Activated T-helper 1 cell treated with Interleukin-2 at 50 U/mL for 16 hours (primary cell): ENCODE measurements at places on chromosomes 13 and 19.
A peak's percentile ranks its signal among the peaks of the same experiment; 100 is the strongest.

DNA sequence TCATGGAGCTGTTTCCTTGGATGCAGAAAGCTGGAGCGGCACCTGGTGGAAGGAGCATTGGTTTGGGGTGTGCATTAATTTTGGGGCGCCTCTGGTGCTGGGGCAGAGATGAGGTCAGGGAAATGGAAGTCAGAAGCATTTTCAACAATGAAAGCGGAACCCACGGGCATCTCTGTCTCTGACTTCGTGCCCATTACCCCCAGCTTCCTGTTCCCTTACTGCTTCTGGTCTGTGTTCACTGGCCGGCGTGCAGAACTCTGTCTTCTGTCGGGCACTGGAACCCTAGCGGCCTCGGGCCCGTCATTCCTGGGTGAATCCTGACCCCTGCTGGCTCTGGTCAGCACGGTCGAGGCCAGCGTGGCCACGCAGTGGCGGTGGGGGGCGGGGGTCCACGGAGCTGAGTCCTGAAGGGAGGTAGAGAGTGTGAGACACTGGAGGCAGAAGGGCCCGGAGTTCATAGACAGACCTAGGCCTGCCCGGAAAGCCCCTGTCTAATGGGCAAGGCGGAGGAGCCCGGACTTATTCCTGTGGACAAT lies 7.9 kb upstream of the LINGO3 start:
- DNase-seq: no peak

DNA sequence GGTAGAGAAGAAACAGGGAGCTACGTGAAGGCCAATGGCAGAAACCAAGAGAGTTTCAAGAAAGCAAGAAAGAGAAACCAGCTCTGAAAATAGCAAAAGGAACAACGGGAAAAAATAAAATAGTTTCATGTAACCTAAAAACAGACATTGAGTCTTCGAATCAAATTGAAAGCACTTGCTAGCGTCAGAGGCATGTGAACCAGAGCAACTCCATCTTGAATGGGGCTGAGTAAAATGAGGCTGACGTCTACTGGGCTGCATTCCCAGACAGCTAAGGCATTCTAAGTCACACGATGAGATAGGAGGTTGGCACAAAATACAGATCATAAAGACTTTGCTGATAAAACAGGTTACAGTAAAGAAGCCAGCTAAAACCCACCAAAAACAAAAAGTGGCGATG lies 7.3 kb upstream of the PMIS2 start:
- no peak for DNase-seq

GRCh38 chr13:107376341-107377125 lies 808.6 kb upstream of the ARGLU1 start:
- DNase-seq: no peak

DNA sequence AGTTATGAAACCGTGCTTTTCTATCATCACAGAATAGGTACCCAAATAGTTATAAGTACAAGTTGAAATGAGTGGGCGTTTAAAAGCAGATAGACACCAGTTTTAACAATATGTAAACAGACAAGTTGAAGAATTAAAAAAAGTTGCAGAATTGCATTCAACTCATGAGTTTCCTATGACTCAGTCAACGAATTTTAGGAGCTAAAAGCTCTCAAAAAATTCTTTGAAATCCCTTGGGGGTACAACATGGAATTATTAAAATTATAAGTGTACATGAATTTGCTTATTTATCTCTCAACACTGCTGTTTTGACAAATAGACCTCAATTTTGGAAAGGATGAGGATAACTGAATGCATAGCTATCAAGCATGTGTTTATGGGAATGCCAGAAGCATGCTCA lies 693.4 kb downstream of the PCDH9 start:
- DNase-seq: no peak

- peak; percentile 40 for DNase-seq
These were observed 11.9 kb downstream of the LTBP4 start for GRCh38 chr19:40612831-40613689.

DNA sequence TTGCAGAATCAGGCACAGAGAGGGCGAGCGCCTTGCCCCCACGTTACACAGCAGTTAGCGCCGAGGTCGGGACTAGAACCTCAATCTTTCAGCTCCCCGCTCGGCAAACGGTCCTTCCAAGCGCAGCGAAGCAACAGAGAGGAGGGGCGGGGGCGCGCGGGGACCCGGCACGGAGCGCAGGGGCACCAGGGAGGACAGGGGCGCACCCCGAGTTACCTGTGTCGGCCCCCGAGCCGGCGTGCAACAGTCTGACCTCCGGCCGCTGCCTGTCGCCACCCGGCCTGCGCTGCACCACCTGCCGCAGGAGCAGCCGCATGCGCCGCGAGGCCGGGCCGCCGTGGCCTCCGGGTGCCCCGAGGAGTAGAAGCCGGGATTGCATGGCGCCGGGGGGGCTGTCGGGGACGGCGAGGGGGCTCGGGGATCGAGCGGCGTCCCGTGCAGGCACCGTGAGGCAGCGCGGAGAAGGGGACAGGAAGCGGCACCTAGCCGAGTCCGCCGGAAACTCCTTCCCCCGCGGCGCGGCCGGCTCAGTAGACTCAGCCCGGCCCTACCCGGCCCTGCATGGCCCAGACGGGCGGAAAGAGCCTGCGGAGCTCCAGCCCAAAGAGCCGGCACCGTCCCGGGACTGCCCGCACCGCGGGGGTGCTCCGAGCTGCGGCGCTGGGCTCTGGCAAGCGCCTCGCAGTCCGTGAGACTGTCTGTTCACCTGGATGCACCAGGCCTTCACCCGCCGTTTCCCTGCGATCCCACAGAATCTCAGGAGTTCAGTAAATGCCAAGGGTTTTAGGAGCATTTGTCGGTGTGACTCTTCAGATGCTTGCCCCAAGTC lies at the start of gene VWA8:
Gene VWA8 (minus strand): TSS at position 473 of the 829 bp plus-strand sequence. CDS start 94 bp downstream, at position 379.
- DNase-seq: peak; percentile 73

- DNase-seq: no peak
These were observed 236.5 kb downstream of the DCLK1 start for GRCh38 chr13:35894636-35895035.

- DNase-seq: no peak
These were observed 18.2 kb downstream of the GSX1 start for GRCh38 chr13:27810461-27810860.

DNA sequence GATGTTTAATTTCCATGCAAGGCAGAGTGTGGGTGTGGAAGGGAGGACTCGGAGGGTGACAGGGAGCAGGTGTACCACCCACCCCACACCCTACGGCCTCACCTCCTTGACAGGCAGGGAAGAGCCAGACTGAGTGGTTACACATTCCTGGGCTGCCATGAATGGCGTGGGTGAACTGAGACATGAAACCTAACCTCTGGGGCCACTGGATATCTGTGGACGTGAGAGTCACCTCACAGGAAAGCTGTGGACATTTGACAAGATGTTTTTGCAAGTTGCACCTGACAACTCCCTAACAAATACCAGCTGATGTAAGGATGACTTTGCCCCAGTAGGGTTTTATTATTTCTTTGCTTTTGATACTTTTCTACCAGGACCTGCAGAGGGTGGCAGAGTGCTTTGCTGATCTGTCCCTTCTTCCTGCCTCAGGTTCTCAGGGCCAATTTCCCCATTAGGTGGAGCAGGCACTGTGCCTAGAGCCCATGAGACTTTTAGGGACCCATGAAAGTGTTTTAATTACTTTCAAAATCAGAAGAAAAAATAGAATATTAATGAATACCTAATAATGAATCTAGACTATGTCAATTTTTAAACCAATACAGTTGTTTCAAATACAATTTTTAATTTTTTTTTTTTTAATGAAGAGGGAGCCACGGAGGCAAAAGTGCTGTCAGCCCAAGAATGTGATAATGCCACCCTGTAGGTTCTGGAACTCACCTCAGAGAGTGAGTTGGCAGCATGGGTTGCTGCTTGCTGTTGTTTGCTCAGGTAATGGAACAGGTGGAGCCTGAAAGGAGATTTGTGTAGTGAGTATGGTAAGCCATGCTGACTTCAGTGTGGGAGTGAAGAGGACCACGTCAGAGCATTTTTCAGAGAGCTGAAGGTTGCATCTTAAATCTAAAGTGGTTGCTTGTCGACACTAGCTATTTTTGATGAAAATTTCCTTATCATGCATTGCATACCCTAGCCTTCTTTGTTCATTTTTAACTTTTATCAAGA lies 58.0 kb upstream of the CYSLTR2 start:
- peak; percentile 16 for DNase-seq

- DNase-seq: no peak
These were observed 13.2 kb downstream of the CLASRP start for GRCh38 chr19:45051929-45052579.

DNA sequence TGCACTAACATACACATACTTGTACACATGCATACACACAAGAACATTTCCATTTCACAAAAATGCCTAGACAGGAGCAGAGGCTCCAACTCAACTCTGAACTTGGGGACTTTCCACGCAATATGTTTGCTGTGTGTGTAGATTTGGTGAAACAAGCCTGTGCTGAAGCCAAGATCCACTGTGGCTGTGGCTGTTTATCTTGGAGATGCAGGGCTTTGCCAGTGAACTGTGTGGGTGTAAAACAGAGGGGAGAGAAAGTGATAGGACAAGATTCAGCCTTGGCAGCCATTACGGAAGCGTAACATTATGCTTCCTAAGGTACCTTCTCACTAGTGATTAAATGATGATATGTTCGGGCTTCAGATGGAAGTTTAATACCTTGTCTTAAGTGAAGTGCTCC lies 73.2 kb upstream of the MBNL2 start:
- no peak for DNase-seq

DNA sequence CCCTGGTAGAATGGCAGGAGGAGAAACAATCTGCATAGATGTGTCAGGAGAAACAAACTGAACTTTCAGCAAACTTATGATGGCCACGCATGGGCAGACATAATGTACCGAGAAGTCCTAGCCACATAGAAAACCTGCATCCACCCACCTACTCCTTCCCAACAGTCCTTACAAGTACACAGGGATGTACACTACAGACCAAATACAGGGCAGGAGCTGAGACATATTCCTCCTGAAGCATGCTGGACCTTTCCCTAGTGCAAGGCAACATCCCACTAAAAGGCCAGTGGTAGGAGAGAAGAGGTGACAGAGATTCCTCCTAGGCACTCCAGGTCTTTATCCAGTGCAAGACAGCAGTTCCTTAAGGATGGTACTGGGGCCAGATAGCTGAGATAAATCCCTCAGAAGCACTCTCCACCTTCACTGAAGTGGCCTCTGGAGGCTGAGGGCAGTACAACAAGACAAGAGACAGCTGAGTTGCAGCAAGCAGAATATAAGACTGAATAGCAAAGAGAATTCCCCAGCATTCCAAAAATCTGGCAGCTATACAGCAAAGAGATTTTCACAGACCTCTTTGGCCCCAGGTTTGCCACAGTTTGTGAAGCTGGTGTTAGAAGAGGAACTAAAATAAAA lies 18.3 kb downstream of the VWA8 start:
- no peak for DNase-seq
